ENCODE measurements at places on chromosomes 11 and 22.
A peak's percentile ranks its signal among the peaks of the same experiment; 100 is the strongest.

GRCh38 chr11:86486261-86487030 is 111.8 kb downstream of the CCDC81 start:
- peak; percentile 83 for DNase-seq

DNA sequence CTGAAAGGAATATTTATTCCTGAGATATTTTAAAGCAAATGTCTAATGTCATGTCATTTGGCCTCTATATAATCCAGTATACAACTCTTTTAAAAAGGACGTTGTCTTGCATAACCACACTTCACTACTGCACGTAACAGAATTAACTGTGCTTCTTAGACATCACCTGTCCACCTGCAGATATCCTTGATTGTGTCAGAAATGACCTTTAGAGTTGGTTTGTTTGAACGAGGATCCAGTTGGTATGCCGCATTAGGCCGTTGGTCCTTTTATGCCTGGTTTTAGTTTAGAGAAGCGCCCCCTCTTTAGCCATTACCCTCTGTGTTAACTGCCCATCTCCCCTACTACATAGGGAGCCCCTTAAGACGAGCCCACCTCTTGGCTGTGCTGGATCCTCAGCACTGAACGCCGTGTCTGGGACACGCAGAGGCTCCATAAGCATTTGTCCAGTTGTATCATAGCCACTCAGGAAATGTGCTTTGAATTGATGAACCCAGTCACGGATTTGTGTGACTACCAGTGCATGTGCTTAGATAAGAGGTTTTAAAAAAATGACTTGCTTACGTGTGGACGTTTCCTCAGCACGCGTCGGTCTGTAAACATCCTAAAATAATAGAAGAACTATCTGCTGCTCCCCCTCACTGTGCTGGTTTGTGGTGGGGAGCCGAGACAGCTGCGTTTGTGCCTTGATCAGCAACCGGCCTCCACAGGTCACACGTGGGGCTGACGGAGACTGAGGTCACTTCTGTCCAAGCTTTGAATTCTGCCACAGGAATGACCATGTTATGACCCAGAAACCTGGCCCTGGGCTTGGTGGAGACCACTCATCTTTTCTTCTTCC is 4.0 kb downstream of the MICAL2 start:
- no peak for DNase-seq

- DNase-seq: no peak
These were observed 378.2 kb downstream of the DCDC1 start for GRCh38 chr11:30991376-30991775.

GRCh38 chr11:44528581-44528980 is 36.9 kb upstream of the CD82 start:
- no peak for DNase-seq

DNA sequence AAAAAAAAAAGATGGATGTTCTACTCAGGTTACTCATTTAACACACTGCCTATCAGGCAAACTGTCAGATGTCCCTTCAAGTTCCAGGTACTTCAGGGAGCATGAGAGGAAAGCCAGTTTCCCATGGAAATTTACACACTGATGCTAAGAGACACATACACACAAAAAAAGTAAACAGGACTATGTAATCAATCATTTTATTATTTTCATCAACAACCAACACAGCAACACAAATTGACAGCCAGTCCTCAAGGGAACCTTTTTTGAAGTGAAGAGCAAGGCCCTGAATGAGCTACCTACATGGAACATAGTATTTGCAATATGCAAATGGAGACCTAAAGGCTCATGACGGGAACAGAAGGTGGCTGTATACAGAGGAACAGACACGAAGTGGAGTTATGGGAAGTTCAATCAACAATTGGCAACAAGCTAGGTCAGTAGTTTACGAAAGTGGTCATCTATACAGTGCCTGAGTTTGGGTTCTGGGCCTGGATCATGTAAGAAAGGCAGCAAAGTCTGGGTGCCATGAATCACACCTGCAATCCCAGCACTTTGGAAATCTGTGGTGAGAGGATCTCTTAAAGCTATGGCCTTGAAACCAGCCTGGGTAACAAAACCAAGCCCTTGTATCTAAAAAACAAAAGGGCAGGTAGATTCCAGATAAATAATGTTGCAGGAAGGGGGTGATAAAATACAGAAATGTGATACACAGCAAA is 12.6 kb upstream of the WDR74 start:
- DNase-seq: peak; percentile 67

GRCh38 chr11:104078245-104078644 is 41.8 kb downstream of the DDI1 start:
- DNase-seq: no peak

DNA sequence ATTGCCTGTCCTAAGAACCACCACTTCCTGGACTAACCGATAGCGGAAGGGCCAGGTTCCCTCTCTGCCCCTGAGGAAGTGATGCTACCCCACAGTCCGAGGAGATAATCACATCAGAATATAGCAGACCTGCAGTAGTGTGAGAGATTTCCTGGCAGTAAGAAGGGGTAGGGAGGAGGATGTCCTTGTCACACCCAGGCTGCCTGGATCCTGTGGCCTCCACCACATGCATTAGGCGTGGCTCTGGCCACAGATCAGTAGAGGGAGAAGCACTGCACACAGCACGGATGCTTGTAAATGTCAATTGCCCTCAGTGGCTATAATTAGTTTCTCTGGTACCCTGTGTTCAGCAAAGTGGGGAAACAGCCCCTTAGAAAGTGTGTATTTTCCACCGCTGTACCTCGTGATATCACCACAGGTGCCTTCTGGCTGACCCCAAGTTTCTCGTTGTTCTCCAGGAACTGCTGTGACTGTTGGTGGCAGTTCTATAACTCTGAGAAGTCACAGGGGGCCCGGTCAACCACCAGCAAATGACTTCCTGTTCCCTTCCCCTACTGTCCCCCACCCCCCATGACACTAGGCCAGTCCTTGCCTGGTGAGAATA is 61.8 kb downstream of the UBASH3B start:
- no peak for DNase-seq

GRCh38 chr22:31944700-31945442 is 536 bp downstream of the YWHAH start:
- no peak for DNase-seq

DNA sequence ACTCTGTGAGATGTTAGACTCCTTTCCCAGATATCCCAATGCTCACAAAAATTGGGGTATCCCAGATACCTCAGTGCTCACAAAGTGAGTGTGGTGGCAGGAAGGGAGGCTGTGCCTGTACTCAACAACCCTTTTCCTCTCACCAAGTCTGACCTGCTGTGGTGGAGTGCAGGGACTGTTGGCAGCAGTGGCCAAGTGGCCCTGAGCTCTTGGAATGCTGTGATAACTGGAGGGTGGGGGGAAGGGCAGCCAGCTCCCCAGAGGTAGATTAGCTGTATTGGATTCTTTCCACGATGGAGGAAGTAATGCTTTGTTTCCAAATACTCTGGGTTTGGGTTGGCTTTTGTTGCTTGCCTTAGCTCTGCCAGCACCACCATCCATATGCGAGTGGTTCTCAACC is 46.0 kb upstream of the OR9Q1 start:
- no peak for DNase-seq

- no peak for DNase-seq
These were observed 740.0 kb downstream of the DLG2 start for GRCh38 chr11:84887055-84887629.

- DNase-seq: no peak
These were observed 573.6 kb downstream of the JRKL start for GRCh38 chr11:96963375-96963774.

GRCh38 chr11:34004236-34004635 is 47.3 kb upstream of the CAPRIN1 start:
- DNase-seq: no peak

- DNase-seq: no peak
These were observed 548.2 kb downstream of the NTM start for GRCh38 chr11:131918663-131919062.

DNA sequence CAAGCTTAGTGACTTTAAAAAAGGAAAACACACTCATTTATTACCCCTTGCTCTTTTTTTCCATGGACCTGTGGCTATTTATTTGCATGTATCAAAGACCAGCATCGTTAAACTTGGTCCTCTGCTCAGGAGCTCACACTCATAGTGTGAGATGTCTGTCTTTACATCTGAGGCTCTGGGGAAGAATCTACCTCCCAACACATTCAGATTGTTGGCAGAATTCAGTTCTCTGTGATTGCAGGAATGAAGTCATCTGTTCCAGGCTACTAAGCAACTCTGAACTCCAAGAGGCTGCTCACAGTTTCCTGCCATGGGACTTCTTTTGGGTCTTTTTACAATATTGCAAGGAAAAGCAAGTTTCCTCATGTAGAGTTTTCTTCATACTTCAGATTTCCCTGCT is 138.8 kb downstream of the LRRC4C start:
- DNase-seq: no peak

GRCh38 chr11:34870548-34871196 is 45.5 kb downstream of the APIP start:
- DNase-seq: no peak

DNA sequence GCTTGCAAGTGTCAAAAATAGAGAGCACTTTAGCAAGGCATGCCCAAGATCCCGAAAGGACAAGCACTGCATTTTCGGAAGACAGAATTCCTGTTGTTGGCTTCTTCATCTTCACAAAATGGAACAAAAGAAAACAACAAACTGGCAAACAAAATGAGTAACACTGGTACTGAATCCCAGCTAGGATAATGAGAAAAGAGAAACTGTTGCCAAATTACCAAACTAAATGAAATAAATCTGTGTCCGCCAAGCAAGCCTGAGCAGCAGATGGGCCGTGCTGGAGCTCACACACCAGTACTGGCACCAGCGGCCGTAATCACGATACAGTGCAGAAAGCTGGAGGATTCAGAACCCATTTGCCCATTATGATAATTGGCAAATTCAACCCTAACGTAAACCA is 30.6 kb downstream of the TUB start:
- peak; percentile 11 for DNase-seq

GRCh38 chr11:39690856-39691255 is 1768.6 kb downstream of the LRRC4C start:
- DNase-seq: no peak

DNA sequence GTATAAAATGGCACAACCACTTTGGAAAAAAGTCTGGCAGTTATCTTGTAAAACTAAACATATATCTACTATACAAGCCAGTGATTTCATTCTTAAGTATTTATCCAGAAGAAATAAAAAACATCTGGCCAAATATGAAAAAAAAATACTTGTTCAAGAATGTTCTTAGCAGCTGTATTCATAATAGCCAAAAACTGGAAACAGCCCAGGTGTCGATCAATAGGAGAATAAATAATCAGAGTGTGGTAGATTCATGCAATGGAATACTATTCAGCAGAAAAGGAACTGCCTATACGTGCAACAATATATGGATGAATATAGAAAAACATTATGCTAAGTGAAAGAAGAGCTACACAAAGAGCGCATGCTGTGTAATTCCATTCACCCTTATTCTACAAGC is 36.7 kb downstream of the POU2AF1 start:
- no peak for DNase-seq

DNA sequence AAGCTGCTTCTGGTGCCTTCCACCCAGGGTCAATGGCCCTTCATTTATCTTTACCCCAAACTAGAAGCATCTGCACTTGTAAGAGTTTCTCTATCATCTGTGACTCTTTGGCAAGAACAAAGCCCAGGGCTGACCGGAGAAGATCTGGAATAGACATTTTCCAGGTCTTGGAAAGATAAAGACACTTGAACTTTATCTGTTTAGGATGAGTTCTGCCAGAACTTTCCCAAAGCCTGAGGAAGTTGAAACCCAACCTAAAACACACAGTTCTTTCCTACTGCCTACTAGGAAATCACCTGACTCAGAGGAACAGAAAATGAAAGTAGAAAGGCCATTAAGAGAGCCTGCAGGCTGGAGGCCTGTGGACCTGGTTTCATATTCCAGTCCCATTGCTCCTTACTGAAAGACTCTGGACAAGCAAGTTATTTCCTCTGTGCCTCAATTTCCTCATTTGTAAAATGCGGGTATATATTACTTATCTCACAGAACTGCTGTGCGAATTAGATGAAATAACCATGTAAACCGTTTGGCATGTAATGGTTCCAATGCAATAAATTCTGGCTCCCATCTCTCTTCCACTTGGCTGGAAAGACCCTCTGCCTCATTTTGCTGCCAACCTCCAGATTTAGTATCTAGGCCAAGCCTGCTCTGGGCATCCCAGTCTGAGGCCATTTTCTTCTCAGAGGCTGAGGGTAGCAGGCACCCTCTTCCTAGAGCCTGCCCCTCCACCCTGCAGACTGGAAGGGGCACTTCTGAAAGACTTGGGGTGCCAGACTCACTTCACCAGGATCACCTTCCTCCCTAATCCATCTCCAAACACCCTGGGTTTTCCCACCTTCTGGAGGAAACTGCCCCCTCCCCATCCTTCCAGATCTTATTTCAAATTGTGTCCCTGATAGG is 1.2 kb downstream of the UBE2L6 start:
- DNase-seq: no peak

DNA sequence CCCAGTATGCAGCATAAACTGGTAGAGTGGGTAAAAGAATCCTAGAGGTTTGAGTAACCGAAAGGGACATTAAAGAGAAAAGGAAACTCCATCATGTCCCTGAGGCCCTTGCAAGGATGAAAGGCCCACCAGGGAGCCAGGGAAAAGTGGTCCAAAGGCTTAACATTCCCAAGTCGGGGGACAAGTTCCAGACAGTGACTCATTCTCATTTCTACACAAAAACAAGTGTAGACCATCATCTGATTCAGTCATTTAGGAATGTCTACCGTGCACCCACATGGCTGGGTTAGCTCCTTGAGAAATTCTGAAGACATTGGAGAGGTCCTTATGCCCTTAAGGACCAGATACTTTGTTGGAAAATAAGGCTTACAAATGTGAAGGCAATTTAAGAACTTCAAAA is 4.8 kb upstream of the NOX4 start:
- DNase-seq: no peak

- DNase-seq: no peak
These were observed 849 bp upstream of the APOBEC3B start for GRCh38 chr22:38981005-38981991.

DNA sequence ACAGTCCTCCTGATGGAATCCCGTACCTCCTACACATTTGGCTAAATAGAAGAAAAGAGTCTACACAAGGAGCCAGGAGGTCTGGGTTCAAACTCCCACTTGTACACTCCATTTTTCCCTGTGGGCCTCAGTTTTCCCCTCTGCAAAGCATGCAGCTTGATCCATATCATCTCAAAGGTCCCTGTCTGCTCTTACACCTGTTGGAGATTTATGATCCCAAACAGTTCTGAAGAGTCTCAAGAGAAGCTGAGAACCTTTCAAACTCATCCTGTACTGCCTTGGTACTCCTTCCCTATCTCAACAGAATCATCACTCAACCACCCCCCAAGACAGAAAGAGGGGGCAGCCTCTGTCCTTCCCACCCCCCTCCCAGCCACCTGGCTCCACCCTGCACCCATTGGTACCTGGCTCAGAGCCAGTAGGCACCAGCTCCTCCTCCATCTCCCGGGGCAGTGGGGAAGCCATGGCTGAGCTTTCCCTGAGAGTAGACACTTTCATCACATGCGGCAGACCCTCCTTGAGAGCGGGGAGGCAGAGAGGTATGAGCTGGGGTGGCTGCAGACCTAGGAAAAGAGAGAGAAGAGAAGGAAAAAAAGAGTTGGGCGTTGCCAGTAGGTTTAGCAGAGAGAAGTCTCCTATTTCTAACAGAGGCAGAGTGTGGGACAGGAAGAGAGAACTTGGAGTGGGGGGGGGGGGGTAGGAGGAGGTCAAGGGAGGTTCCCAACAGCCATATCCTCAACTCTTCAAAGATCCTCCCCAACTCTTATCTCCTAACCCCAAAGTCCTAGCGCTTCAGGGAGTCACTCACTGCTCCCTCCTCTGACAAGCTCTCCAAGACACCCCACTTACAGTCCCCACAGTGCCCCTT is 3.1 kb downstream of the TNKS1BP1 start:
- no peak for DNase-seq
